NCI-H460 (cell line): ENCODE measurements at places on chromosomes 12 and 14.

GRCh38 chr14:26132061-26132645 lies 465.7 kb downstream of the NOVA1 start:
- no peak for DNase-seq

DNA sequence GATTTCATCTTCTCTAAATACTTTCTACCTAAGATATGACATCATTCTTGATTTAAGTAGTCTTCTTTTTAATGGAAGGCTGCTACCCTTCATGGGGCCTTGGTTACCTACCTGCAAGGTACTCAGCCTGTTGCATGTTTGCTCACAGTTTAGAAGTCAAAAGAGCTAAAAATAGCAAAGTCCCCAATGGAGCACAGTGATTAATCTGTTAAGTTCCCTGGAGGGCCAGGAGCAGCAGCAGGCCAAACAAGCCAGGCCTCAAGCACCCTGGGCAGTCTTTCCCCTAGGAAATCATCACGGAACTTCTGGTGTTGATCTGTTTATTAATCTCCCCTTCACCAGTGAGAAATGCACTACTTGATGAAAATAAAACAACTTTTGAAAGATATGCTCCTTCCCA lies 24.0 kb upstream of the SLC8A3 start:
- no peak for DNase-seq

- no peak for DNase-seq
Measured at GRCh38 chr12:51953089-51953488, 1.6 kb downstream of the ACVR1B start.

- no peak for DNase-seq
Measured at GRCh38 chr12:24491968-24492367, 456.9 kb downstream of the BCAT1 start.

GRCh38 chr12:1859643-1860042 lies 39.3 kb downstream of the LRTM2 start:
- DNase-seq = no peak

- no peak for DNase-seq
Measured at GRCh38 chr14:96461950-96462798, 40.0 kb upstream of the PAPOLA start.

DNA sequence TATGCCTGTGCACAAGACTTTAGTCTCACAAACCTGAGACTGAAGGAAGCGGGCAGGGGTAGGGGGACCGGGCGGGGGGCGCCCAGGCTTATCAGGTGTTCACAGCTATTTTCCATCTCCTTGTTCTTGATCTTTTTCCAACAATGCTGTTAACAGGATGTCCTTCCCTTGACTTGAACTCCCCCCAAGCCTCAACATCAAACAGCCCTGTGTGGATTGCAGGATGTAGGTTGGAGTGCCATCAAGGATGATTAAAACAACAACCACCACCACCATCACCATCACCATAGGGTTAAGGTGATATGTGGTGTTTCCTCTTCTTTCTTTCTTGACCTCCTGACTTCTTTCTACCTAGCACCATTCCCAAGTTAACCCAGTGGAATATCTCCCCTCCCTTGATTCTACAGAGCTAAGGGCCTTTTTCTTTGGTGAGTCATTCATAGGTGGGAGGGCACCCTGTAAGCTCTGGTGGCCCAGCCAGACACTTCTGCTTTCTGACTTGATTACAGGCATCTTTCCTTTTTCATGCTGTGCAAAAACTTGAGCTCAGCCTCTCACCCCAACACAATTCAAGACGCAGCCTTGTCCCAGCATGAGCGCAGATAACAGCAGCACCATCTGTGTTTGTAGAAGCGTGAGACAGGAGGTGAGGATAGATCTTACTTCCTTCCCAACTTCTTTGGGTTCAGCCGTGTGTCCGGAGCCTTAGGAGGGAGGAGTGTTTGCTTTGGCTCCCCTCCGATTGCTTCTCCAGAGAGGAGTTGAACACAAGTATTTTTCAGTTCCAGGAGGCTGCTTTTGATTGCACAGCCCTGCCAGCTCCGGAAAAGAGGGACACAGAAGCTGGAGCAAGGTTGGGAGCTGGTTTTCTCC lies 26.8 kb downstream of the FLVCR2 start:
- DNase-seq = no peak

DNA sequence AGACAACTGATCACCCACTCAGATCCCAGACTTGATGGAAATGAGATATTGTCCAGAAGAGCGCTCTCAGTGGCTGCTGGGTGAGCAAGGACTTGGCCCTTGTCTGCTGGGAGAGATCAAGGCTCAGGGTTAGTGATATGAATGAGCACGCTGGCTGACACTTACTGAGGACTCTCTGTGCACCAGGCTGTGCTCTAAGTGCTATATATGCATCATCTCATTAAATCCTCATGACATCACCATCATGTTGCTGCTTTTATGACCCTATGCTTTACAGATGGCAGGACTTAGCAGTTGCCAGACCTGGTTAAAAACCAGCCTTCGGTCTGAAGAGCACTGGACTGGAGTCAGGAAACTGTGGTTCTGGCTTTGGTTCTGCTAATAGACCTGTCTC lies 260.9 kb downstream of the VRK1 start:
- no peak for DNase-seq

GRCh38 chr12:130026608-130027176 lies 122.9 kb upstream of the TMEM132D start:
- peak; percentile 29 for DNase-seq

- DNase-seq = no peak
Measured at GRCh38 chr12:75603475-75603874, 92.1 kb upstream of the KRR1 start.

GRCh38 chr12:94143951-94144350 lies 4.4 kb upstream of the PLXNC1 start:
- DNase-seq = no peak

DNA sequence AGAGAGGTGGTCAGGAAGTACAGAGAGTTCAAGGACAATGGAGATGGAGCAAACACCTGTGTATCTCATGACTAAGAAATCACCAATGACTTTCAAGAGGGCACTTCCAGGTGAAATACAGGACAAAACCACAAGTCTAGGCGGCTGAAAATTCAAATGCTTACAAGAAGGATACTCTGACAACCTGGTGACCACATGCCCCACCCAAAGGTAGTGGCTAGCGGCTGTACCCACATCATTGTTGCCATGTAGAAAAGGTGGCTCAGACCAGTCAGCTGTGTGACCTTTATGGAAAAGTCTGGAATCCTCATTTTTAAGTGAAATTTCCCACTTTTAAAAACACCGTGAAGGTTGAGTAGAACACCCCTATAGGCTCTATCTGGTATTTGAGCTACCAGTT lies 48.6 kb upstream of the FRS2 start:
- DNase-seq = no peak

DNA sequence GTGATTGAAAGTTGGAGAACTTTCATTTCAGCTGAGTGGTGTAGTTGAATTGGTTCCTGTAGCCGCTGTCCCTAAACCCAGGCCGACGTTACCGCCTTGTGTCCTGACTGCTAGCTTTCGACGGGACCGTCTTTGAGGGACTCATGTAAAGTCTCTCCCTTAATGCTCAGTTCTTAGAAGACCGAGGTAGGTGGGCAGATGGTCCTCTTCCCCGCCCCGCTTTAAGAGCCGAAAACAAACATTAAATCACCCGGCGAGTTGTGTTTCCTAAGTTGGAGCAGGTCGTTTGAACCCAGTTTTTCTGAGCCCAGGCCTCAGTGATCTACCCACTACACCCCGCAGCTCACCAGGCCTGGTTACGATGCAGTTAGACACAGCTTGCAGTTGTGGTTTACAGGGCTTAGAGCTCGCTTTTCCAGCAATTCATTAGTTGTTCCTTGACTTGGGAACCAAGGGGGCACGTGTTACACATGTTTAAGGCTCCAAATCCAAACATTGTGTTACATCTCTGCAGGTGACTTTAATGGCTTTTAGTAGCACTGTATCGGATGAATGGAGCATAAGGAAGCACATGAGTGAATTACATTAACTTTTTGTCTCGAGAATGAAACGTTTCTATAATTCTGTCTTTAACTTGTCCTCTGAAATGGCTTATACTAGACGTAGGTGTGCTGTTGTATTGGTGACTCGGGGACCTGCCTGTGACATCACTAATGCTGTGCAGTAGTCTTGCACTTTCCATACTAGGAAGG lies 790 bp downstream of the NEDD1 start:
- peak; percentile 19 for DNase-seq

- DNase-seq = no peak
Measured at GRCh38 chr14:60510951-60511599, 2.1 kb downstream of the SIX6 start.

- DNase-seq = no peak
Measured at GRCh38 chr12:95198914-95199313, 18.4 kb downstream of the FGD6 start.

DNA sequence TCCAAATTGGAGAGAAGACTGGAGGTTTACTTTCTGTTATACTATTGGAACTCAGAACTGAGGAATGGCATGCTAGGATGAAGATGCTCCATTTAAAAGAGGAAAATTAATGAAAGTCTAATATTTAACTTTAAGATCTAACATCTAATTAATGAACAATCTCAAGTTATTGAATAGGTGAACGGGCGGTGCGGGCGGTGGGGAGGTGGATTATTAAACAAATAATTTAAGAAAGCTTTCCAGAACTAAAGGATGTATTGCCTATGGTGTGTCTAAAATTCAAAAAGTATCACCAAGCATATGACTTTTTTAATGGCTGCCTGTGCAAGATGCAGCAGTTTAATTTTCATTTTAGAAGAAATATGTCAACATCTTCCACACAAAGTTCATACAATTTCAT lies 1747.1 kb upstream of the SEL1L start:
- DNase-seq = no peak

- DNase-seq = peak; percentile 47
Measured at GRCh38 chr14:21987937-21988336, 314.3 kb upstream of the OR4E1 start.

DNA sequence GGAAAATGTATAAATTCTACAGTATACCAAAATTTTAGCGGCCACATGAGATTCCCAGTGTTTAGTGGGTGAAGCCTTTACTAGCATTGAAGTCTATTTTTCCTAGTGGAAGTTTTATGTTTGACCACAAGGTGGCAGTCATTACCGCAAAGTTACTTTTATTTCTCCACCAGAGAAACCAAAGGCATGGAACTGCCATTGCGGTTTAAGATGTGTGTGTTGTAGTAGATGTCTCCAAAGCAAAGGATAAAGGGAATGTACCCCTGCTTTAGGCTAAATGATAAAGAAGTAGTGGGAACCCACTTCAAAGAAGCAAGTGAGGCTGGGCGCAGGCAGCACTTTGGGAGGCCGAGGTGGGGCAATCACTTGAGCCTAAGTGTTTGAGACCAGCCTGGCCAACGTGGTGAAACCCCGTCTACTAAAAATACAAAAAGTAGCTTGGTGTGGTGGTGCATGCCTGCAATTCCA lies 140.5 kb downstream of the PRKCH start:
- peak; percentile 74 for DNase-seq

DNA sequence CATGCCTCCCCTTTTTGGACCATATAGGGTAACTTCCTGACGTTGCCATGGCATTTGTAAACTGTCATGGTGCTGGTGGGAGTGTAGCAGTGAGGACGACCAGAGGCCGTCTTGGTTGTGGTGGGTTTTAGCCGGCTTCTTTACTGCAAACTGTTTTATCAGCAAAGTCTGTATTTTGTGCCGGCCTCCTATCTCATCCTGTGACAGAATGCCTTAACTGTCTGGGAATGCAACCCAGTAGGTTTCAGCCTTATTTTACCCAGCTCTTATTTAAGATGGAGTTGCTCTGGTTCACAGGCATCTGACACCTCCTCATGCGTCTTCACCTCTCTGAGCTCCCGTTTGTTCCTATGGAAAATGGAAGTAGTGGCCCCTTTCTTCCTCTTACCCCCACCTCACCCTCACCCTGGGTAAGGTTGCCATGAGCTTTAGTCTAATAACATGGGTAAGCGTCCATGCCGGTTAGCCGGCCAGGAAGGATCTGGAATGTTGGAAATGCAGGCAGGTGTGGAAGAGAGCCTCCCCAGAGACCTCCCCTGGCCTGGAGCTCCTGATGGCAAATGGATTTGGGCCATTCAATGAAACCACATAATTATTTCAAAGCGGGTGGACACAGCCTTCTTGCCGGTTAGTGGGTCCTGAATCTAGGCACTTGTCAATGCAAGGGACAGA lies 18.6 kb downstream of the HHIPL1 start:
- no peak for DNase-seq

GRCh38 chr12:127044836-127045235 lies 1222.1 kb upstream of the TMEM132C start:
- DNase-seq = no peak

GRCh38 chr14:31934767-31935266 lies 142.3 kb upstream of the ARHGAP5 start:
- peak; percentile 71 for DNase-seq

GRCh38 chr14:102688290-102688689 lies 89.0 kb upstream of the TRAF3 start:
- DNase-seq = no peak

- DNase-seq = no peak
Measured at GRCh38 chr12:46217541-46218321, 51.1 kb downstream of the SLC38A1 start.

- DNase-seq = no peak
Measured at GRCh38 chr12:118060301-118061010, 523 bp downstream of the WSB2 start.

GRCh38 chr12:109817627-109818231 lies 15.5 kb downstream of the TRPV4 start:
- no peak for DNase-seq

DNA sequence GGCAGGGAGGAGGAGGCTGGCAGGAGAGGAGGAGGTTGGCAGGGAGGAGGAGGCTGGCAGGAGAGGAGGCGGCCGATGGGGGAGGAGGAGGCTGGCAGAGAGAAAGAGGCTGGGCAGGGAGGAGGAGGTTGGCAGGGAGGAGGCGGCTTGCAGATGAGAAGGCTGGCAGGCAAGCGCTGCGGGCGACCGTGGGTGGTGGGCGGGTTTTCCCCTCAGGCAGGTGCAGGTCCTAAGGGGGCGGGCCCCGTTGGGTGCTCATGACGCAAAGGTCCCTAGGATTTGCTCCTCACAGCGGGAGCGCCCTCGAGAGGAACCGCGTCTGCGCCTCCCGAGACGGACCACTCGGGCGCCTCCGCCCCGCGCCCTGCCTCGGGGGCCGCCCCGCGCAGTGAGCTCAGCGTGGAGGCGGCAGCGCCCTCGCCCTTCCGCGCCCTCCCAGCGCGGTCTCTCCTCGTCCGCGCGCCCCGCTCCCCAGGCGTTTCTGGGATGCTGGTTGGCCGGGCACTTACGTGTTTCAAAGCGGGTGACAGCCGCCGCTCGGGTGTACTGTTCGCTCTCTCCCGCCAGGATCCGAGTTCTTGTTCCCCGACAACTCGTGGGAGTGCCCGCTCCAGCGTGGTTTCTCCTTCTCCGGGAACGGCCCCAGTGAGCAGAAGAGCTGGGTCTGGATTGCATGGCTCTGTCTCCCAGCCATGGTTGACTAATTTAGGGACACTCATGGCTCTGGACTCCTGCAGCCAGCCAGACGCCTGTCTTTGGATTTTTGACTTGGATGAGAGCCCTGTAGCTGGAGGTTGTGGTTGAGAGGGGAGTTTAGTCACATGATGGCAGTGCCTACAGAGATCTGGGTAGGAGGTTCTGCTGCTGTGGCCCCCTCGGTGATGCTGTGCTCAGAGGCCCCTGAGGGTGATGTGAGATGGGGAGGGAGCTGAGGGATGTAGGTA lies 64.1 kb upstream of the PPP4R3A start:
- peak; percentile 22 for DNase-seq
